ENCODE measurements at places on chromosomes 16 and 17. TPM values are rescaled to one million over a fixed set of nuclear protein-coding genes. Genes with fewer than 3 reads are reported as not detected.

DNA sequence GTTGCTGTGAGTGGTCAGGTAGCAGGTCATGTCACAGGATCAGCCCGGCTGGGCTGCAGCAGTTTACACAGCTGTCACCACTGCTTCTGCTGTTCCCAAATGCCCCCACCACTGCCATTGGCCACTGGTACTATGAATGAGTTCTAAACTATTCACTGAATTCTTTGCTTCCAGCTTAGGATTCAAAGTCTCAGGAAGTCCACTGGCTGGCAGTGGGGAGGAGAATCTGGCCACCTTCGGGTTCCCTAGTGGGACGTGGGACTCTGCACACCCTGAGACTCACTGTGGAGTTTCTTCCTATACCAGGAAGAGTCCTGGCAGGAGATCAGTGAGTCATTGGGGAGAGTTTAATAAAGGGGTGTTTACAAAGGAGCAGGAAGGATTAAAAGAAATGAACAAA is 6.9 kb downstream of the MT1X start:
- DNase-seq, result no peak

The ZSCAN10 gene
- total RNA-seq, result not detected

The CTRB2 gene
- not detected for total RNA-seq

DNA sequence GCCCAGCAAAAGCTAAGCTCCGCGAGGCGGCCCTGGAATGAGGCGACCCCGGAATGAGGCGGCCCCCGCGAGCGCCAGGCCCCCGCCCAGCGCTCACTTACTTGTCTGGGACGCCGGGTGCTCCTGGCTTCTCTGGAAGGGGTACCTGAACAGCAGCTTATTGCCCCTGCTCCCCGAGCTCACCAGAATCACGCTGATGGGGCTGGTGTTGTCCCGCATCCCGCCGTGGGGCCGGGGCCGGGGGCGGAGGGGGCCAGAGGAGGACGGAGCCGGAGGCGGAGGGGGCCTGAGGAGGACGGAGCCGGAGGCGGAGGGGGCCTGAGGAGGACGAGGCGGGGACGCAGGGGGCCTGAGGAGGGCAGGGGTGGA is 440 bp downstream of the NPRL3 start:
- no peak for DNase-seq

DNA sequence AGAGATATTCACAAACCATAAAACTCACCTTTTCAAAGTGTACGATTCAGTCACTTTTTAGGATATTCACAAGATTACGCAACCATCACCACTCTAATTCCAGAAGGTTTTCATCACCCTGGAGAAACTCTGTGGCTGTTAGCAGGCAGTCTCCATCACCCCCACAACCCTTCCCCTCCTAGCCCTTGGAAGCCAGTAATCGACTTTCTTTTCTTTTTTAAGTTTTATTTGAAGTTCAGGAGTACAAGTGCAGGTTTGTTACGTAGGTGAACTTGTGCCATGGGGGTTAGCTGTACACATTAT is 363.5 kb downstream of the CPPED1 start:
- DNase-seq, result no peak

The RHBDL3 gene
- total RNA-seq, result 1.6 TPM

DNA sequence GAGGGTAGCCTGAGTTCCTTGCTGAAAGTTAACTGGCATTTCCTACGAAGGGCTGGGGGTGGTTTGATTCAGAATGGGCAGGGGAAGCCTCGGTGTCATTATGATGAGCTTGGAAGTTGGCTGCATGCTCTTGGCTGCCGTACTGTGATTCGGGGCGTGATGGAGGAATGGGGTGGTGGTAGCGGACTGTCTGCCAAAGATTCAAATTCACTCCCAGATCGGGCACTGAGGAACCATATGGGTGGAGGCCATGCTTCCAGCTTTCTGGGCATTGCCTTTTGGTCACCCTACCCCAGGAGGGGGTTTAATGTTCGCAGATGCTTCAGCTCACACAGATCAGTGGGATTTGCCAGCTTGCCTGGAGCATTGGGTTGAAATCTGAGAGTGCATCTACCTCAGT is 492.8 kb upstream of the EEF2KMT start:
- DNase-seq, result no peak

The TVP23A gene
- 15.1 TPM for total RNA-seq

The B4GALNT2 gene
- not detected for total RNA-seq

DNA sequence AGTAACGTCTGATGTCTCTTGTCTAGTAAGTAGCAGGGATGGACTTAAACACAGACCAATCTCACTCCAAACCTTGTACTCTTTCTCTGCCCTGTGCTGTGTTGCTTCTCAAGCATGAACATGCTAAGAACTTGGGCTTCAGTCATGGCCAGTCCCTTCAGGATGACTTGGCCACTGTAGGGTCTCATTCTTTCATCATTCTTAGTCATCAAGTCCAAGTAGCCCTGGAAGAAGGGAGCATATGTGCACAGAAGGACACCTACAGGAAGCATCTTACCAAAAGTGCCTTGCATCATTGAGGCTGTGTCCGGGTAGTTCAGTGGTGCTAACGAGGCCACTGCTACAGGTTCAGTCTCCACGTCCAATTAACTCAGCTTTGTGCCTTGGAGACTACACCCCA is 80.7 kb downstream of the CDK5R1 start:
- no peak for DNase-seq

The KRT24 gene
- total RNA-seq, result not detected

The DNAAF1 gene
- 0.62 TPM for total RNA-seq

DNA sequence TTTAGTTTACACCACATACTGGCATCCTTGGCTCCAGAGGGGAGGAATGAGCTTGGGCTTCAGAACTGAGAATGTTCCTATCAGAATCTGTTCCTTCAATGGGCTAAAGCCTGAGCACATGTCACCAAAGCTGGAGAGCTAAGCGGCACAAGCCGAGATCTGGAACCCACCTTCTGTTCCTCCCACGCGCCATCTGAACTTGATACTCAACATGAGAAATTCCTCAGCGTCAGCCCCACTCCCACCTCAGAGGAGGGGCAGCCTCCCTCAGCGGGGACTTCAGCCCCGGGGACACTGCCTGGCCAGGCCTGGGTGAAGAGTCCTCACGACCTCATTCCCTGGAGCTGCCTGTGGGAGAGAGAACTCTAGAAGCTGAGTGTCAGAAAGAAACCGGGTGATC is 22.8 kb upstream of the SLC47A1 start:
- no peak for DNase-seq

Data from occipital lobe (tissue), 3 donors.